Stimulated activated CD4-positive, alpha-beta T cell treated with anti-CD3 and anti-CD28 coated beads, Interleukin-12 subunit alpha, Interleukin-12 subunit beta, amount 100 ng/mL, for 4 hours (primary cell): ENCODE measurements at places on chromosomes 3 and 15.

DNA sequence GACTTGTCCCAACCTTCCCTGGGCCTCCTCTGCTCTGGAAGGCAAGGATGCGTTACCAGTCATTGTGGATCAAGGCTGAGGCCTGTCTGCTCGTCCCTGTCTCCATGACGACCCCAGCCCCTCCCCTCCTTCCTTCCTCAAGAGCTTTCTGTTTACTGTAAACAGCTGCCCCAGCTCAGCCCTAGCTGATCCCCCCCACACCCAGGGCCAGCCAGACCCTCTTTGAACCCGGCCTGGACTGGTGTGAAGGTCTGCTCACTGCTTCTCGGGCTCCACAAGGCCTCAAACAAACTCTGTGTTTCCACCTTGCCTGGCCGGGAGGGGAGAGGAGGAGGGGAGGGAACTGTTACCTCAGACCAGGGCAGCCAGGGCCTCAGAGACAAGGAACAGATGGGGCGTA lies 16.9 kb downstream of the VPS18 start:
- DNase-seq, result no peak

- DNase-seq, result no peak
Measured at GRCh38 chr3:134917631-134918030, 122.6 kb downstream of the EPHB1 start.

DNA sequence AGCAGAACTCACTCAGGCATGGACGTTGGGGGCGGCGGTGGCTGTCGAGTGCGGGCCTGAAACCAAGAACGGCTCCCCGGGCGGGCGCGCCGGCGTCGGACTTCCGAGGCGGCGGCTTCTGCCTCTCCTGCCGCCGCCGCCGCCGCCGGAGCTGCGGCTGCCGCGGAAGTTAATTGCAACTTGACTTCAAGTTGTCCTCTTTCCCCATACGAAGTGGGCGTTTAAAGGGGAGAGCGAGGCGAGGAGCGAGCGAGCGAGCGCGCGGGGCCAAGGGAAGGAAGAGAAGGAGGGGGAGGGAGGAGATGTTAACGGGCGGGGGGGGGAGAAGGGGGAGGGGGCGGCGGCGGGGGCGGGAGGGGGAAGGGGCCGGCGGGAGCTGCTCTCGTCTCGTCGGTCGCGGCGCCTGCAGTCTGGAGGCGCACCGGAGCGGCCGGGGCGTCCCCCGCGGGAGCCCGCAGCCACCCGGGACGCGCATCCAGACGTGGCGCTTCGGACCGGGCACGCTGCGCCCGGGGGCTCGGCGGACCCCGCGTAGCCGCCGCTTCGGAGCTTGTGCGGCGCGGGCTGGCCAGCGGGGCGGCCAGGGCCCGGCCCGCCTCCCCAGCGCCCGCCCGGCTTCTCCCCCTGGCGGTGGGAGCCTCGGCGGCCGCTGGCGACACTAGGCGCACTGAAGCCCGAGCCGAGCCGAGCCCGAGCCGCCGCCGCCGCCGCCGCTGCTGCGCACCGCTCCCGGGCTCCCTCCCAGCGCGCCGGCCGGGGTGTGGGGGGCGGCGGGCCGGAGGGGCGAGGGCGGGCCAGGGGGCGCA lies 19.7 kb upstream of the SATB1 start:
- peak; percentile 72 for DNase-seq

- DNase-seq, result no peak
Measured at GRCh38 chr15:59170295-59171066, 36.2 kb upstream of the LDHAL6B start.

DNA sequence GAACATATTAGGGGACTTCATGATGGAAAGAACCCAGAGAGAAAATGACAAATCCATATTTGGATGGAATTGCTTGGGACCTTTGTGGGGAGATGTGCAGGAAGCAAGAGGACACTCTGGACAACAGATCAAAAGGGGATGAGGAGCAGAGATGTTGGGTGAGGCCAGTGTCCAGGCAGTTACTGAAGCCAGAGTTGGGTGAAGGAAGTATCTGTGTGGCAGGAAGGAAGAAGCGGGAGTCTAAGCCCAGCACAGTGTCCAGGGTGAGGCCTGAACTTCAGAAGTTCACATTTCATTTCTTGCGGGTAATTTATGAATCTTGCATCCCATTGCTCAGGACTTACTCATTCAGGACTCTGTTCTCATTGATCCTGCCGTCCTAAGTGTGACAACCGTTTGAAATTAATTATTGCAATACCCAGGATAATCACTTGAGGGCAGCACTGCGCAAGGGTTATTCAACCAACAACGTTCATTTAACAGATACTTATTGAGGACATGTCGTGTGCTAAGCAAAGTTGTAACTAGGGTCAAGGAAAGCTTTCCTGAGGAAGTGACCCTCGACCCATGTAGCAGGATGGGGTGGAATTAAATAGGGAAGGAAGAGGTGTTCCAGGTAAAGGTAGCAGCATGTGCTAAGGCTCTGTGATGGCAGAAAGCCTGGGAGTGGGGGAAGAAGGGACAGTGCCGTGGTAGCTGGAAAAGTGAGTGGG lies 61.3 kb upstream of the CMTM8 start:
- DNase-seq, result peak; percentile 25

DNA sequence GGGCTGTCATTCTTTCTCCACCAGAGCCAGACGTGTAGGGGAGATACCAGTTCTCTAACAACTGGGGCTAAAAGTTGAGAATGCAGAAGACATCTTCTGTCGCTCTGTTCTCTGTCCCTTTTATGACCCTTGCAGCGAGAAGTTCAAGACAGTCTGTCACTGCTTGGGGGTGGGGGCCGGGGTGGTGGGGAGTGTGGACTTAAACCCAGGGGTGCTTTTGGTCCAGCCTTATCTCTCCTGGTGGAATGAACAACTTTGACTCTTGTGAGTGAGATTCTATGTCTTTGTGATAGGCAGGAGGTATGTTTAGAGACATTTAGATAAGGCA lies 767 bp upstream of the APOD start:
- no peak for DNase-seq

DNA sequence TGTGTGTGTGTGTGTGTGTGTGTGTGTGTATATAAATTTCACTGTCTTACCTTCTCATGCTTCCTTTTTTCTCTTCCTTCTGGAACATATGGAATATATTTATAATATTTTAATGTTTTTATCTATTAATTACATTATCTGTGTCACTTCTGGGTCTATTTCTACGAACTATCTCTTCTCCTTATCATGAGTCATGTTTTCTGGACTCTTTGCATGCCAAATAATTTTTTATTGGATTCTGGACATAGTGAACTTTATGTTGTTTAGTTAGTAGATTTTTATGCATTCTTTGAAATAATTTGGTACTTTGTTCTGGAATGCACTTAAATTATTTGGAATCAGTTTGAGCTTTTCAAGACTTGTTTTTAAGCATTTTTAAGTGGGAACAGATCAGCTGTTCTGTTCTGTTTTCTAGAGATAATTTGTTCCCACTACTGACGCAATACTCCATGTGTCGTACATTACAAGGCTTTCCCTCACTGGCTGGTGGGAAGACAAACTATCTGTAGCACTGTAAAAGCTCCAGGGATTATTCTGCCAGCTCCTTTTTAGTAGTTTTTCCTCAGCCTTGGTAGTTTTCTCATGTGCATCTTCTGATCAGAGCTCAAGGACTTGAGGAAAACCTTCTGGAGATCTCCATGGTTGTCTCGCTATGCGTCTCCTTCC lies 302.0 kb downstream of the CLSTN2 start:
- DNase-seq, result no peak

- no peak for DNase-seq
Measured at GRCh38 chr15:95425859-95426258, 904.6 kb upstream of the NR2F2 start.

DNA sequence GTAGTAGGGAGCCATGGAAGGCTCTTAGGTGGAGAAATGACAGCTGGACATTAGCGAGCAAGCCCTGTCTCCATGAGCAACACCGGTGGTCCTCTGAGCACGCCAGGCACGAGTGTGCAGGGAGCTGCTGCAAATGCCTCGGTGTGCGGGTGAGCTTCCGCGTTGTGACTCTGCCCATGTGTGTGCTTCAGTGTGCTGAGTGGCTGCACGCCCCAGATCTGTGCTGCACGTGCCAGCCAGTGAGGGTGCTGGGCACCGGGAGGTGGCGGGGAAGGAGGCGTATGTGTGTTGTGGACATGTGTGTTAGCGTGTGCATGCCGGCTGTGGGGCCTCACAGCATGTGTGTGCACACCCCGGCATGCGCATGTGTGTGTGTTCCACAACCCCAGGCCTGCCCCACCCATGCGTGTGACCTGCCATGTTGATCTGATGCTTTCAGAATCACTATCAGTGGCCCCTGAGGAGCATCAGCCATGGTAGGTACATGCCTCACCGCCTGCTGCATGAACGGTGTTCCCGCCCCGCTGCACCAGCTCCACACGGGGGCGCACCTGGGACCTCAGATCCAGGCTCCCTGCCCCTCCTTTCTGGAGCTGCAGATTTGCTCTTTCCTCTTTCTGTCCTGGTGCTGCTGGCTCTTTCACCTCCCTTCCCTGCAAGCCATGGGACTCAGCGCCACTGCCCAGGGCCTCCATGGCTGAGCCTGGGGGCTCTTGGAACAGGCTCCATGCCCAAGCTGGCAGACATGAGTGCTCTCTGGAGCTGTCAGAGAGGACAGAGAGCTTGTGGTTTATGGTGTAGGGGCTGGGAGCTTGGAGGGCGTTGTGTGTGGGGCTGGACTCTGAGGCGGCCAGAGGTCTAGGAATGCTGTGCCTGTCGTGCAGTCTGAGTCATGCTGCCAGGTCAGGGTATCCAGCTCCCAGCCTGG lies 169.4 kb downstream of the TBC1D2B start:
- DNase-seq, result peak; percentile 56

DNA sequence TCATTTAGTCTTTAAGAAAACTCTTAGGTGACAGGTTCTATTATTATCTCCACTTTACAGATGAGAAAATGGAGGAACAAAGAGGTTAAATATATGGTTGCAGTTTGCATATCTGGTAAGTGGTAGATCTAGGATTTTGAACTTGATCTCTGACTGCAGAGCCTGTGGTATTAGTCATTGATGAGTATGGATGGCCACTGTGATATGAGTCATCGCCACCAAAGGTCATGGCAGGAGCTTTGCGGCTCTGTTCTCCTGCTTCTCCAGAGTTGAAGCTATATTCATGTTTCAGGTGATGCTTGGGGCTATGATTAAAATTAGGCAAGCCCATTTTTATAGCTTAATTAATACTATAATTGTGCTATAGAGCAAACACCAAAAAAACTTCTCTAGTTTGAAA lies 306.2 kb upstream of the DPPA4 start:
- DNase-seq, result no peak

DNA sequence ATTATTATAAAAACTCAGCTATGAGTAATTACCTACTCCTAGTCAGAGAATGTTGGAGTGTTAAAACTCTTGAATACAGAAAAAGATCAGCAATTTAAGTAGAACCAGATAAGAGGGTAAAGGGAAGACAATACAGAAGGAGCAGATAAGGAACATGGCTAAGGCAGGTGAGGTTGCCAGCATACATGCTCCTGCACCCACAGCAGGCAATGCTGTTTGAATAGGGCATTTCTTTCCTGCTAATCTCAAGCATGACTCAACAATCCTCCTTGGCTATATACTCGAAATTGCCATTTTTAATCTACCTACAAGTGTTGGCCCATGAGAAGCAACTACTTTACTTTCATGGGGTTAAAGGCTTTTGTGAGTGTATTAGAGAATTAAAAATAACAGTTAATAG lies 494.5 kb downstream of the DIPK2A start:
- no peak for DNase-seq

- no peak for DNase-seq
Measured at GRCh38 chr3:126419151-126419703, 24.5 kb downstream of the CFAP100 start.

- DNase-seq, result no peak
Measured at GRCh38 chr3:144229953-144230352, 258.3 kb downstream of the DIPK2A start.

- DNase-seq, result no peak
Measured at GRCh38 chr3:9797196-9797945, 4.5 kb downstream of the ARPC4 start.

DNA sequence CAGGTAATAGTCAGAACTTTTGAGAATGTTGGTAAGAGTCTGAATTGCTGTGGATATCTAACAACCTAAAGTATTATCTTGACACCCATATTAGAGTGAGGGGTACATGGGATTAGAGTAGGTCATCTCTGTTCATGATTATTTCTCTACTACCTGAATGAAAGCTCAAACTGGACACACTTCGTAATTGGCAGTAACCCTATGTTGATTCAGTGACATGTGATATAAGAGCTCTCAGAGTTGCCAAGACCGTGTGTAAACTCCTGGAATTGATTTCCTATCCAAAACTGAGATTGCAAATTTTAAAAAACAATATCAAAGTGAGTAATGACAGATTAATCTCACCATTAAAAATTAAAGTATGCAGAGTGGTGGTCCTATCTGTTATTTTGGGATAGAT lies 214.8 kb upstream of the ARHGEF26 start:
- DNase-seq, result no peak

DNA sequence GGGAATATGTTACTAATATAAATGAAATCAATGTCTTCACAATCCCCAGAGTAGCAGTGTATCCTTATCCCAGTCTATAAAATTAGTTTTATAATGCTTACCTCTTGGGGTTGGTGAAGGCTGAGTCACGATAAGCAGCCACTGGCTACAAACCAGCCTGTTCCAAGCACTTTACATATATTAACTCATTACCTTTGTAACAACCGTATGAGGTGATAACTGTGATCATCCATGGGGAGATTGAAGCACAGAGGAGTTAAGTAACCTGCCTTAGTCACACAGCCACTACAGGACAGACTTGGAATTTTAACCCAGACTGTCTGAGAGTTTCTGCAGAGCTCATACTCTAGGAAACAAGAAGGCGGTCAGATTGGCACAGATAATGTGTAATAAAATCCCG lies 43.3 kb upstream of the MITF start:
- no peak for DNase-seq

GRCh38 chr3:108388136-108389132 lies 92.1 kb downstream of the HHLA2 start:
- DNase-seq, result no peak

GRCh38 chr15:96270581-96271172 lies 59.8 kb upstream of the NR2F2 start:
- no peak for DNase-seq

- DNase-seq, result no peak
Measured at GRCh38 chr15:72890043-72890442, 106.5 kb upstream of the ADPGK start.

- DNase-seq, result no peak
Measured at GRCh38 chr3:65712140-65712539, 326.6 kb downstream of the MAGI1 start.

GRCh38 chr3:129616291-129616690 lies 9.8 kb upstream of the PLXND1 start:
- DNase-seq, result no peak

GRCh38 chr3:134353831-134354611 lies 20.2 kb downstream of the AMOTL2 start:
- no peak for DNase-seq

- DNase-seq, result no peak
Measured at GRCh38 chr15:28984421-28985315, 98.9 kb downstream of the APBA2 start.

GRCh38 chr3:170532573-170532972 lies 53.3 kb downstream of the SLC7A14 start:
- DNase-seq, result no peak
